NCI-H748 treated with DMSO at 0.1 percent for 48 hours (cell line): ENCODE measurements at places on chromosomes 13 and 19.

DNA sequence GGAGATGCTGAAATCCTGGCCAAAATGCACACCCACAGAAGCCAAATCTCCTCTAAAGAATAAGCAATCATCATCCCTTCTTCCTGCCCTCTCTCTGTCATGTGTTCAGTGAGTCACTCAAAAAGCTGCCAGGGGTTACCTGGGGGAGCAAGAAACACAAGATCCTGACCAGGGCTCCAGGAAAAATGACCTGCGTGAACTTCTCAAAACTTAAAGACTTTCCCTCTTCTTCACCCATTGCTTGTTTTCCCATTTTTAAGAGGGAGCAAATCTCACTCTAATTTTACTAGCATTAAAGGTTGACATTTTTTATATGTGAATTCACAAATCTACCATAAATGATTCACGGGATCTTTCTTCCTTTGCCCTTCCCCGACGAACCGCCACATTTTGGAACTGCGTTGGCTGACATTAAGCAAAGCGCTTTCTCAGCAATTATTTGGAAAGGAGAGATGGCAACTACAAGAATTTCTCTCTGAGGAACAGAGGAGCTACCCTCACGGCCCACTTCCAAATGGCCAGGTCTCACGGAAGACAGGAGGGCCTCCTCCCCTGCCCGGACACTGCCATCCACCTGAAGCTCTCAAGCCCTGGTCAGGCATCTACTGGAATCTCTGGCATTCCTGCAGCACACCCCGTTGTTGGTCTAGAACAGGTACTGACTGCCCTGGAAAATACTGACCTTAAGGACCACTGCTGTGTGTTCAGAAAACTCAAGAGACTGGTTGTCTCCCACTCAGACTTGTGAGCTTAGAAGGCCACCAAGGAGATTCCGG lies 14.2 kb downstream of the TSHZ3 start:
- no peak for DNase-seq

- DNase-seq, result no peak
Measured at GRCh38 chr13:46571189-46571908, 18.4 kb downstream of the LRCH1 start.

- DNase-seq, result no peak
Measured at GRCh38 chr13:93290503-93290902, 63.9 kb downstream of the GPC6 start.

DNA sequence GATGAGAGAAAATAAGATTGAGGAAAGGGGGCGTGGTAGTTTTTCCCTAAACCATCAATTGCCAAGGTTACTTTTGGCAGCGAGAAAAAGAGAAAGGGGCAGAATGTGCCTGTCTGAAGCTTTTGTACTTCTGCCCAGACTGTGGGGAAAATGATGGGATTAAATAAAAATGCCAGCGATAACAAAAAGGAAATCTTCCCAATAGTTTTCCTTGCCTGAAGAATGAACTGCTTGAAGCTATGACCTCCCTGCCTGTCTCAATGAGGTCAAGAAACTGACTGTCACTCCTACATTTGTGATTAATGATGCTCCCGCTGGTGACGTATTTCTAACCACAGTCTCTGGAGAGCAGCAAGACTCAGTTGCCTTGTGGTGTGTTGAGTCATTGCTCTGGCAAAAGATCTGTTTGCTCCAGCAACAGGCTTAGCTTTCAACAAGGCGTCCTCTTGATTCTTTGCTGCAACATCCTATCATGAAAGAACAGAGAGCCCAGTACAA lies 1051.5 kb downstream of the DIAPH3 start:
- DNase-seq, result no peak

DNA sequence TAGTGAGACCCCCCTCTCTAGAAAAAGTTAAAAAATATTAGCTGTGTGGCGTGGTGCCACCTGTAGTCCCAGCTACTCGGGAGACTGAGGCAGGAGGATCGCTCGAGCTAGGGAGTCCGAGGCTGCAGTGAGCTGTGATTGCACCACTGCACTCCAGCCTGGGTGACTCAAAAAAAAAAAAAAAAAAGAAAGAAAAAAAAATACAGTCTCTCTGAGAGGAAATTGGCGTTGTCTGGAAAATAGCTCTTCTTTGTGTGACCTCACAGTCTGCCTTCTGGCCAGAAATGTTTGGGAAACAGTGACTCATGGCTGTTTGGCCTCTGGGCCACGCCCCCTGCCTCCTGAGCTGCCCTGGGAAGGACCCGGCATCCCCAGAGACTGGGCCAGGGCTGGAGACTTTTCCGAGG lies 10.7 kb downstream of the MARCHF2 start:
- no peak for DNase-seq

DNA sequence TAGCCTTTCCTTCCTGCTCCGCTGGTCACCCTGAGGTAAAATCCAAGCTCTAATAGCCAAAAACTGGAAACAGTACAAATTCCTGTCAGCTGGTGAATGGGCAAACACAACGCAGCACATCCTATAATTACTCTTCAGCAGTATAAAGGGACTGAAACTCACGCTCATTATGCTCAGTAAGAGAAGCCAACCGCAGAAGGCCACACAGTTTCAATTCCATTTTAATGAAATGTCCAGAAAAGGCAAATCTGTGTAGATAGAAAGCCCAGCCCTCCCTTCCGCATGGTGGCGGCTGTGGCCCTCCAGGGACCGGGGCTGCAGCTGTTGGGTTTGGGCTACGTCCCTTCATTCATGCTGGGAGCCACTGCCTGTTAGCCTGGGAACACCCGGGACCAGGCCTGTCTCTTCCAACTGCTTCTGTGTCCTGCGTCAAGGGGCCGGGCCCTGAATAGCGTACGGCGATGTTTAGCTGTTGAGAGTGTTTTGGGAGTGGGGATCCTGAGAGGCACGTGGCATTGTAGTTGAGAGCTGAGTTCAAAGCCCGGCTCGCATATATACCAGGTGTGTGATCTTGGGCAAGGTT lies 23.5 kb downstream of the NKPD1 start:
- DNase-seq, result no peak

GRCh38 chr13:39100996-39101738 lies 62.9 kb downstream of the NHLRC3 start:
- no peak for DNase-seq

- DNase-seq, result no peak
Measured at GRCh38 chr19:50932690-50933083, 20.2 kb downstream of the KLK5 start.

DNA sequence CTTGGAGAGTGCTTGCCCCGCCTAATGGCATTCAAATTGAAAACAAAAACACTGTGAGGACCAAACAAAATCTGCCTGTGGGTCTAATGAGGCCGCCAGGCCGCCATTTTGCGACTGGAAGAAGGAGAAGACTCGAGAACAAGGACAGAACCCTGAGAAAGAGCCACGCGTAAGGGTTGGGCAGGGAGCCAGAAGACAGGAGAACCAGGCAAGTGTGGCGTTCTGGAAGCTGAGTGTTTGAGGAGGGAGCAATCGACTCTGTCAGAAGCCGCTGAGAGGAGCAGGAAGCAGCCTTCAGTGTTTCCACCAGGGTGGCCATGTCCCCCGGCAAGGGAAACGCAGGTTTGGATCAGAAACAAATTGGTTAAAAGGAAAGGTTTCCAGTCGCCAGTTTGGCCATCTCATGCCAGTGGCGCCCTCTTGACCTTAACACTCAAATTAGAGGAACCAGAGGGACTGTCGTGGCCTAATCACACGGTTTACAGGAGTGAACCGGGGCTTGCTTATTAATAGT lies 10.2 kb upstream of the PTOV1 start:
- DNase-seq, result no peak

DNA sequence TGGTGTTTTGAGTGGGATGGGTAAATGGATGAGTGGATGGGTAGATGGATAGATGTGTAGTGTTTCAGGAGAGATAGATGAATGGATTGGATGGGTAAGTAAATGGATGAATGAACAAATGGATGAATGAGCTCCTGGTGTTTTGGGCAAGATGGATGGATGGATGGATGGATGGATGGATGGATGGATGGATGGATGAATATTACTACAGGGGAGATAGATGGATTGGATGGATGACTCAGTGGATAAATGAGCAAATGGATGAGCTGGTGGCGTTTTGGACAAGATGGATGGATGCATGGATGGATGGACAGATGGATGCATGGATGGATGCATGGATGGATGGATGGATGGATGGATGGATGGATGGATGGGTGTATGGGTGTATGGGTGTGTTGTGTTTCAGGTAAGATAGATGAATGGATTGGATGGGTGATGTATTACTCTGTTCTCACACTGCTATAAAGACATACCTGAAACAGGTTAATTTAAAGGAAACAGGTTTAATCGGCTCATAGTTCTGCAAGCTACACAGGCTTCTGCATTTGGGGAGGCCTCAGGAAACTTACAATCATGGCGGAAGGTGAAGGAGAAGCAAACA lies 12.3 kb downstream of the ZSWIM4 start:
- DNase-seq, result no peak

- DNase-seq, result no peak
Measured at GRCh38 chr13:30480292-30480950, 14.7 kb upstream of the HMGB1 start.
